ENCODE measurements at places on chromosomes 11 and 22.

DNA sequence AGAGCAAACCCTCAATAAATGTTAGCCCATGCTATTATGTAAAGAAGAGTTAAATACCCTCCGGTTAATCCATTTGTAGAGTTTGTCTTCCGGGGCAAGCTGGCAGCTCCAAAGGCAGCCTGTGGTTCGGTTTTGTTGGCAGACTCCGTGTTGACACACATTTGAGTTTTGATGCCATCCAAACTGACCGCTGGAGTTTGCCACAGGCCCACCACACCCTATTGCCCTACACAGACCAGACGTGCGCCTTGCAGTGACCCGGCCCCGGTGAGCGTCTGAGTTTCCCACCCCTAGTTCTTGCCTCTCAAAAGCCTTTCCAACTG is 25.1 kb downstream of the ELFN2 start:
- DNase-seq = no peak

GRCh38 chr22:29306175-29306834 is at the start of gene GAS2L1:
GAS2L1 (plus strand) TSS chr22:29306650; CDS start chr22:29308106, 1,456 bp downstream.
- no peak for DNase-seq

- DNase-seq = no peak
Measured at GRCh38 chr11:31110830-31111229, 258.7 kb downstream of the DCDC1 start.

DNA sequence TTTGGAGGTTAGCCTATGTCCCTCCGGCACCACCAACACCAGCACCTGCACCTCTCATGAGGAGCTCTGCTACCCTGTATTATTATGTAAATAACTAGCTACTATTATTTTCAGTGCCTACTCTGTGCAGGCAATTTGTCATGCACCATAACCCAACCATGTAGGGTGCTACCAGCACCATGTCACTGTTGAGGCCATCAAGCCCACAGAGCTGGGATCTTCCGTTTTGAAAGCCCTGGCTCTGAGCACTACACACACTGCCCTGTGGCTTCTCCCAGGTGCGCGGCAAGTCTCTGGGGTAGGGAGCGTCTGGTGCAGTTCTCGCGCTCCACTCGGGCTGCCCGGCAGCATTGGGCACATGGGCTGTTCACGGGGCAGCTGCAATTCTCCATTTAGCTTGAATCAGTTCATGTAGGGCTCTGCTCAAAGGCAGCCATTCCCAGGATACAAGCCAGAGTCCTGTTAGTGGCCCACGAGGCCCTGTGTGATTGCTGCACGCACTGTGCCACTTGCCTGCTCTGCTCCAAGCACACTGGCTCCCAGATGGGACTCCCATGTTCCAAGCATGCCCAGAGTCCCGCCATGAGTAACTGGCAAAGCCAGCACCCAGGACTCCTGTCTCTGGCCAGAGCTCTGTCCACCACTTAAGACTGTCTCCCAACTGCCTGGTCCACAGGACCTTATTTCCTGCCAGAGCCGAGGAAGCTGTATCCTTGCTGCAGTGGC is 42.5 kb upstream of the CDON start:
- DNase-seq = no peak

DNA sequence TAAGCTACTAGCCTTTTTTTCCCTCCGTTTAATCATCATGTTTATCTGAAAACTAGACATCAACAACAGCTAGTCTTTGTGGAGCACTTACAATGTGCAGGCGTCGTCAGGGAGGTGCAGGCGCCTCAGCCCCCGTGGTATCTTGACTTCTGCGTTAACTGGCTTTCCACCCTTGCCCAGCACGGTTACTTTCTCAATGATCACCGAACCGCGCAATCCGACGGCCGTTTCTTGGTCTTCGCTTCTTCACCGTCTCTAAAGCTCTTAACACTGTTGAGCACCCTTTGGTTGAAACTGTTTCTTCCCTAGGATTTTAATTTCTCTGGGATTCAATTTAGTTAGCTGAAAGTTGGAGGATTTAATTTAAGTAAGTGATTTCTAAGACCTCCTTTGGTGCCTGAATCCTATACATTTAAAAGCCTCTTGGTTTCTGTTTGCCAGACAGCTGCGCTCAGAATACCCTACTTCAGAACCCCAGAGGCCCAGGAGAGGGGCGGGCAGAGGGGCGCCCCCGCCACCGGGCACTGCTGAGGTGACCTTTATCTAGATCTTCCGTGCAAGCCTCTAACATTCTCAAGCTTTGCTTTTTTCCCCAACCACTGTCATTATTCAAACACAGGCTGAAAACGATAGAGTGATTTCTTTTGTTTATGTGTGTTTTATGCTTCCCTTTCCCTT is 18.0 kb upstream of the TMEM218 start:
- DNase-seq = no peak
